ENCODE measurements at places on chromosomes 4 and X.

- no peak for DNase-seq
Measured at GRCh38 chrX:3044671-3045070, 3.4 kb downstream of the ARSF start.

DNA sequence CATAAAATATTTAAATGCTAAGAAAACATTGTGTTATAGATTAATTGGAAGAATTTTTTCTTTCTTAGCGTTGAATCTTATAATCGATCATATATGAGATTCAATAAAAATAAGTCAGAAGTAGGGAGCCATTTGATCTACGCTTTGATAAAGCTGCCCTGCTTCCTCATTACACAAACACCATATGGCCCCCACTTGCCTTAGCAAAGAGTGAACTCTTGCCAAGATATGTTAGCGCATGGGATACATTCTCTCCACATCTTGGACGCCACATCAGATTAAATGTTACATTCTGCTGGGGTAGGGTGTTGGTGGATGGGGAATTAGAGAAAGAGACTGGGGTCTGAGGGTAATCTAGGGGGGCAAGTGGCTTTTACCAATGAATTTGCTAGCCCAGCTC, 207.7 kb upstream of the MID1 start:
- DNase-seq: no peak

DNA sequence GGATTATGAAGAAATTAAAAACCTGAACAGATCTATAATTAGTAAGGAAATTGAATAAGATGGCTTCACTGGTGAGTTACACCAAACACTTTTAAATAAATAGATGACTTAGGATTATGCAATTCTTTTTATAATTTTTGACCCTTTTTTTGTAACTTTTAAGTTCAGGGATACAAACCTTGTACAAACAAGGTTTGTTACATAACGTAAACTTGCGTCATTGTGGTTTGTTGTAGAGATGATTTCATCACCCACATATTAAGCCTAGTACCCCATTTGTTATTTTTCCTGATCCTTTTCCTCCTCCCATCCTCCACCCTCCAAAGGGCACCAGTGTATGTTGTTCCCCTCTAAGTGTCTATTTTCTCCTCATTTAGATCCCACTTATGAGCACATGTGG, 75.7 kb downstream of the CPEB2 start:
- DNase-seq: no peak

GRCh38 chr4:82891707-82892466, 934 bp upstream of the SEC31A start:
- no peak for DNase-seq

DNA sequence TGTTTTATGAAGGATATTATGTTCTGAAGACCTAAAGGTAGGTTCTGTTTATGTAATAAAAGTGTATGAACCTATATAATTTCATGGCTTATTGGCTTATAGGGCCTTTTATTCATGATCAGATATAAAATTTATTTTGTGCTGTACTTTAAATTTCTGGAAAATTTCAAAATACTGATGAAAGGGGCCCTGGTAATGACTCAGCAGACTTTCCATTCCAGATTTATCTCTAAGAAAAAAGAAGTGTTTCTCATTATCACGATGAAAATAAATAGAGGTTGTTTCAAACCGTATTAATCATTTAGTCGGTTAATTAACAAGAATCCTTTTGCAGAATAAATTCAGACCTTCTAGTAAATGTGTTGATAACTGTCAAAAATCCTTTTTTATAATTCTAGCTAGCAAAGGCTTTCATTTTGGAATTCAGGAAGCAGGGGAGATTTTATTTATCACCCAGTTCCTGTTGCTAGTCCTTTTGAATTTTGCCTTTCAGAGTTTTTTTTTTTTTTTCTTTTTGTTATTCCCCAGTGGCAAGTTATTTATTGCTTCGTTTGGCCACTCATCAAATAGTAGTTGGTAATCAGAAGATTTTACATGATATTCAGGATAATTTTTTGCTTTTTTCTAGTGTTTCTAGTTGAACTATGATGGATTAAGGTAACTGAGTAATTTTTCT, 5.4 kb upstream of the TAPT1 start:
- DNase-seq: no peak

- no peak for DNase-seq
Measured at GRCh38 chr4:36388710-36389109, 107.3 kb downstream of the DTHD1 start.

- DNase-seq: peak; percentile 42
Measured at GRCh38 chr4:38670939-38671591, 7.1 kb downstream of the KLF3 start.

DNA sequence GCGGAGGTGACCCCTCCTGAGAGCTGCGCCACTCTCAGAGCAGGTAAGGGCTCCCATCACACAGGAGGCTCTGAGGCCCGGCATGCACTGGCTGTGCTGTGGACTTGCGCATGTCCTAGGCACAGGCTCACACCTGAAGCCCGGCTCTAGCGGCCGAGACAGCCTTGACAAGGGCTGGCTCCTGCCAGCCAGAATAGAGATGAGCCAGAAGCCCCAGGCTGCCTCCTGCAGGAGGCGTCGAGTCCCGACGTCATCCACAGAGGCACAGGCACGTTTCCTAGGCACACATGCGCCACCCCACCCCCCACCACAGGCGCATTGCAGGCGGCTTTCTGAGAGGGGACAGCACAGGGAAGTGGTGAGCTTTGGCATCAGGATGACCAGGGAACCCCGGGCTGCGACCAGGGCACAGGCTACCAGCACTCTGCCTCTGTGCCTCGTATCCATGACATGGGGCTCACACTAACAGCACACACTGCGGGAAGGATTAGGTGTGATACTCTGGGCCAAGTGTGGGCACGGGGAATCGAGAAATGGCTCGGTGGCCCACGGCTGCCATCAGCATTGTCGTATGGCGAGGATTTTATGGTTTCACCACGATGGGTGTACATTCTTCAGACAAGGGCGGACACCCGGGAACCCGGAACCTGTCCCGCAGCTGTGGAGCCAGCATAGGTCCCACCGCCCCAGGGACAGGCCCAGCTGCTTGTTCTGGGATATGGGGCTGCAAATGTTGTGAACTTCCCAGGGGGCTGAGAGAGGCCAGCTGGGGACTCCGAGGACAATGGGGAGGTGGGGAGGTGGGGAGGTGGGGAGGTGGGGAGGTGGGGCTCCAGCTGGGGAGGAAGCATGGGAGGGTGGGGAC, 90.7 kb upstream of the ADRA2C start:
- DNase-seq: no peak

GRCh38 chr4:124519196-124519595, 193.3 kb downstream of the ANKRD50 start:
- DNase-seq: no peak

DNA sequence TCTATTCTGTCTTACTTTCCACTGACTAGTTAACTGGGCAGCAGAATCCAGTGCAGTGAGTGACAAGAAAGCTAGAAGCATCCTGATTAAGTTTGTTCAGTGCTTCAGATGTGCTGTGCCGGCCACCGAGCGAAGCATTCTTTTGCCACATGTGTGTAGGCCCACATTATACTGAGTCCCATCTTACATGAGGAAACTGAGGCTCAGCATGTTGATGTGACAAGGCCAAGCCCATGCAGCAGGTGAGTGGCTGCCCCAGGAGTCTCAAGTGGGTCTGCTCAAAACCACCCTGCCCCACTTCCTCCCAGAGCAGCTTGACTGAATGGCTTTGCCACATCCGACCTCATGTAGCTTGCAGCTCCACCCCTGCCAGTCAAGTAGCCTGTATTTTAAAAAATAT, 50.5 kb downstream of the RHOH start:
- DNase-seq: no peak

DNA sequence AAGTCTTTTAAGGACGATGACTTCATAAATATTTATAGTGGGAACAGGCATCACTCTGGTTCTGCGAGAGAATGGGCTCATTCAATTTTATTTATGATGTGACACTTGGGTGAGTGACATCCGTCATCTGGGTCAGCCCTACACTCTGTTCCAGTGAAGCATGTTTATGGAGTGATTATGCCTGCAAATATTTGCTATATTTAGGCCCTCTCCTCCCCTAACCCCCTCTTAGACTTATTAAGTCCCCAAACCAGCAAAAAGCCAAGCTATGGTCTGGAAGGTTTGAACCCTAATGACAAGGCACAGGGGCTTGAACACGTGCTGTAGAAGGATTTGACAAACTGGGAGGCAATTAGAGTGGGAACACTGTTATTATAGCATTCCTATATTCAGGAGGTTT, 55.9 kb downstream of the C4orf51 start:
- no peak for DNase-seq

GRCh38 chrX:99698451-99698850, 711.6 kb downstream of the PCDH19 start:
- no peak for DNase-seq

- DNase-seq: no peak
Measured at GRCh38 chr4:140088323-140088967, 65.5 kb downstream of the MAML3 start.

All from right forelimb (tissue), 1 donor.